ENCODE measurements at places on chromosomes 2 and 18. TPM values are rescaled to one million over a fixed set of nuclear protein-coding genes. Genes with fewer than 3 reads are reported as not detected.

The SERPINB13 gene
- total RNA-seq, result not detected

DNA sequence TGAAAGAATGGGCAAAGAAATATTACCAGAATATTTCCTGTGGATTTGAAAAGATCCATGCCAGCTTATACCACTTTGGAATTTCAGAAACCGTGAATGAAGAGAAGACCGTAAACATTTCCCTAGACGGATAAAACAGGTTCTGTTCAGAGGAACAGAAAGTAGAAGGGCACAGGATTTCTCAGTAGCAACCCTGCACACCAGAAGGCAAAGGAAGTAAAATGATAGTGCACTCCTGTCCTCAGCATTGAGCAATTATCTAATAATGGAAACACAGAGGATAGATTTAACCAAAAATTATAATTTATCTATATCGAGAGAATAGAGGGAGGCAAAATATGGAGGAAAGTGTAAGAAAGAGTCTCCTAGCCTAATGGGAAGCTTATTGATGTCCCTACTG is 87.0 kb upstream of the ITGA6 start:
- DNase-seq, result no peak

DNA sequence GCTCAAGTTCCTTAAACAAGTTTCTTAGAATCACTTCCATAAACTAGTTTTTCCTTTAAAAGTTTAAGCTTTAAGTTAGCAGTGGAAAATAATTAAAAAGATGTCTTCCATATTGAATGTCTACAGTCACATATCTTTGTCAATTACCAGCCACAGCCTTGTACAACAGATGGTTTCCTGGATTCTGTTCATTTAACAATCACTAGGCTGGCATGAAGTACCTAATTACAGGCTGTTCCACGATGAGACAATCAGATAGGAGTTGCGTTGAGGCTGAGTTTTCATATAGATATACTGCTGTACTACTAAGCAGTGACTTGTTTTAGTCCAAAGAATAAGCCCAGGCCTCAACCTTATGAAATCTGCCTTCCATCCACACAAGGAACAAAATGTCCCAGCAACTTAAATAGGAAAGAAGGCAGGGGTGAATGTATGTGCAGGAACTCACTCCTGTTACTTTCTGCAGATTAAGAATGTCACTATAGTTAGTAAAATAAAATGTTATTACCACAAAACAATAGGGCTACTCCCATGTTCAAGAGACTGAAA is 131.0 kb downstream of the ZAP70 start:
- DNase-seq, result no peak

- DNase-seq, result no peak
Observed at GRCh38 chr2:206533977-206534376, 90.6 kb downstream of the ADAM23 start.

GRCh38 chr2:221096706-221097567 is 475.2 kb downstream of the EPHA4 start:
- no peak for DNase-seq

Data from upper lobe of left lung (tissue), 6 donors.